ENCODE measurements at places on chromosomes 3 and 15.

GRCh38 chr3:10178892-10179291 lies 14.2 kb downstream of the IRAK2 start:
- DNase-seq, result no peak

- DNase-seq, result no peak
Observed at GRCh38 chr3:17372362-17373210, 369.8 kb downstream of the TBC1D5 start.

DNA sequence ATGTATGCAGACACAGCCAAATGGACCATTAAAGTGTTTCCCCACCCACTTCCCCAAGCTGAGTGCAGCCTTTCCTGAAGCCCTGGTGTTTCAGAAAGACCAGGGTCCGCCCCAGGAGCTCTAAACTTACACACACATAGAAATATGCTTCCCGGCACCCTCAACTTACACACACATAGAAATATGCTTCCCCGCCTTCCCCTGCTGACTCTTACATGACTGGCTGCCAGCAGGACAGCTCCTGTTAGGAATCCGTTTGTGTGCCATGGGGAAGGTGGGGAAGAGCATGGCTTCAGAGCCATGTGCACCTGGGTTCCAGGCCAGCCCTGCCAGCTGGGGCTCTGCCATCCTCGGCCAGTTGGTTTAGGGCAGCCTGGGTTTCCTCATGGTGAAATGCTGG lies 3.6 kb downstream of the CLEC3B start:
- DNase-seq, result no peak

DNA sequence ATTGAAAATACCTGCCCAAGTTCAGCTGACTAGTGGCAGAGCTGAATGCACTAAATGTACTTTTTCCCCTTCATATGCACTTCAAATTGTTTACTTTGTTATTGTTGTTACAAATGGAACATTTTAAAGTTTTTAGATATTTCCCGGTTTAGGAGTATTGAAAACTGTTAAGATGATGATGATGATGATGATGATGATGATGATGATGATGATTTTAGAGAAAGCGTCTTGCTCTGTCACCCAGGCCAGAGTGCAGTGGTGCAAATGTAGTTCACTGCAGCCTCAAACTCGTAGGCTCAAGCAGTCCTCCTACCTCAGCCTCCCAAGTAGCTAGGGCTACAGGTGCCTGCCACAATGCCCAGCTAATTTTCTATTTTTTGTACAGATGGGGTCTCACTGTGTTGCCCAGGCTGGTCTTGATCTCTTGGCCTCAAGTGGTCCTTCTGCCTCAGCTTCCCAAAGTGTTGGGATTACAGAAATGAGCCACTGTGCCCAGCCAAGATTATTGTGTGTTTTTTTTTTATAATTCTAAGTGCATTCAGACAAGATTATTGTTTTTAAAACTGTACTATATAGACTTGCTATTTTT lies 45.9 kb upstream of the SLC22A13 start:
- DNase-seq, result no peak

DNA sequence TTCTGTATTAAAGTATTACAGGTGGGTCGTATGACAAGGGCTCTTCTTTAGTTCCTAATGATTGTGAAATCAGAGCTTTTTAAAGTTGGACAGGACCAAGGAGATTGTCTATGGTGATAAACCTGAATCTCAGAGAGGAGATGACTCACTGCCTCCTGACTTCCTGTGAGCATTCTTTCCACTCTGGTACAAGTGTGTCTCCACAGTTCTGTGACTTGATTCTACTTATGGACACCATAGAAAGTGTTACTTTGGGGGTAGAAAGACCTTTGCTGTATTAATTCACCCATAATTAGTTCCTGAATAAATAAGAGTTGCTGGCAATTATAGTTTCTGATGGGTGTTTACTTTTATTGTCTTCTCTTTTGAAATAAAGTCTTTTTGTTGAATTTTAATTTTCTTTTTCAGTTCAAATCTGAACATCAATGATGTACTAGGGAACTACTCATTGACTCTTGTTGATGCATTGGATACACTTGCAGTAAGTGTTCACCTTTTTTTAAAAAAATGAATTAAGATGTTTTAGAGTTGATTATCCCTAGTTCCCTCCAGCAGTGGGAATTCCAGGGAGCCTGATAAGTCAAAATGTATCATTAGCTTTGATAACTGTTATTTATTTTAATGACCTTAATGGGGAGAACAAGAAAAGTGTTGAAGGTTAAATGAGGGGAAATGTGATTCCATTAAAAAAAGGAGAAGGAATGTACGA lies 7.4 kb downstream of the EDEM1 start:
- DNase-seq, result no peak

GRCh38 chr3:43503067-43503728 lies 118.6 kb downstream of the ANO10 start:
- DNase-seq, result no peak

DNA sequence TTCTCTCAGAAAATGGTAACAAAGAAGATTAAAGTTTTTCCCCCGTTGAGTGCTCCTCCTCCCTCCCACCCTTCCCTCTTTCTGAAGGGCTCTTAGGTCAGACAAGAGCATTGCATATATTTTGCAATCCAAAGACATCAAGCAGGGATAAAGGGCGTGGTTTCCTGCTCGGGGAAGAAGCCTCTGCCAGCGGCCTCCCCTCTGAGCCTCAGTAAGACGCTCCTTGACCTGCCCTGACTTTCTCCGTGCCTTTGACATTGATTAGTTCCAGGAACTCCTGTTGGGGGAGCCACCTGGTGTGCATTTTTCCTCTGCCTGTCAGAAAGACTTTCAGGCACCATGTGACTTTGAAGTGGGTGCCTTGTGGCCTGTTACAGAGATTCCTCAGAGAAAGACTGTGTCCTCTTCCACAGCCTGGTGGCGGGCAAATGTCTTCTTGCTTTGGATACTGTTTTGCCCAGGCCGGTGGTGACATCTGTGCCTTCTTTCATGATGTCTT lies 87.2 kb upstream of the TBL1XR1 start:
- no peak for DNase-seq

- no peak for DNase-seq
Observed at GRCh38 chr15:95018888-95019545, 787.7 kb downstream of the MCTP2 start.

Measured in effector CD8-positive, alpha-beta T cell (primary cell).